ENCODE measurements at places on chromosomes 7 and 10. TPM values are rescaled to one million over a fixed set of nuclear protein-coding genes. Genes with fewer than 3 reads are reported as not detected.

- no peaks in the 10 kb centered on the region for H3K27me3 ChIP-seq
- H3K27ac ChIP-seq, result no peak overlapping the region
- no peaks in the 10 kb centered on the region for H3K36me3 ChIP-seq
- H3K4me3 ChIP-seq, result no peak overlapping the region
- DNase-seq, result no peak
Measured at GRCh38 chr7:36732806-36733205, 8.5 kb upstream of the AOAH start.

RBM20 gene
- not detected for polyA plus RNA-seq

- H3K36me3 ChIP-seq, result no peaks in the 10 kb centered on the region
- no peaks in the 10 kb centered on the region for H3K4me1 ChIP-seq
- DNase-seq, result no peak
- no peak overlapping the region for H3K4me3 ChIP-seq
- H3K27me3 ChIP-seq, result no peaks in the 10 kb centered on the region
Measured at GRCh38 chr10:116826803-116827202, 22.5 kb upstream of the ENO4 start.

DNA sequence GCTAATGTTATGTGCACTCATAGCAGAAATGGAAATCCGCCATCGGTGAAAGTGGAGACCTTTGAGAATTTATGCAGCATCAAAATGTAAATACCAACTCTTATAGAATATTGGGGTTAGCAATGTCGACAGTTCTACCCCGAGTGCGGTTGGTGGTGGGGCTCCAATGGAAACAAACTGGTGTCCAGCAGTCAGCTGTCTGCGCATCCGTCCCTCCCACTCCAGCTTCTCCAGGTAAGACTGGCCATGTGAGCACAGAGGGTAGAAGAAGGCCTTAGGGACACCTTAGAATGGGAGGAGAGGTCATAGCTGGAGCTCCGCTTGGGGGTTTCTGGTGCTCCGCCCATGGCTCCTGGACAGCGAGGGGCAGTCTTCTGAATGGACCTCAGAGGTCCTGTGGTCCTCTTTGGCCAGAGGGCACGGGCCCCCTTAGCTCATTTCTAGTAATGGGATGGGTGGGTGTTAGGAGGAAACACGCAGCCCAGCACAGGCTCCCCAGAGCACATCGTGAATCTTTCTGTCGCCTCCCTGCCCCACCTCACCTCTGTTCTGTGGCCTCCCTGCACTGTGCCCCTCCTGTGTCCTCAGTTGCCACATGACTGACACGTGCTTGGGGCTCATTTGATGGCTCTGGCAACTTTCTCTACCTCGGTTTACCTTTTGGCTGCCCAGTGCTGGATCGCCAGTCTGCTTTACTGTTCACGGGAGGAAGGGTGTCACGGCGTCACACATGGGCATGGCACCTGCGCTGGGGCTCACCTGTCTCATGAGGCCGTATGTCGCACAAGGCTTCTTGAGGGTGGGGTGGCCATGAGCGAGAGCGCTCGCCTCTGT lies 50.0 kb downstream of the MGMT start:
- H3K36me3 ChIP-seq, result no peaks in the 10 kb centered on the region
- no peak overlapping the region for H3K27ac ChIP-seq
- H3K4me3 ChIP-seq, result no peak overlapping the region
- H3K4me1 ChIP-seq, result peaks cover 33% of the 10 kb centered on the region
- no peak for DNase-seq

- DNase-seq, result no peak
- H3K4me1 ChIP-seq, result peaks cover 37% of the 10 kb centered on the region
- no peaks in the 10 kb centered on the region for H3K27me3 ChIP-seq
- H3K36me3 ChIP-seq, result peaks cover 30% of the 10 kb centered on the region
- no peak overlapping the region for H3K27ac ChIP-seq
- H3K4me3 ChIP-seq, result no peak overlapping the region
Measured at GRCh38 chr10:21705828-21706176, 171.8 kb downstream of the MLLT10 start.

CFAP58 gene
- polyA plus RNA-seq, result not detected

UFSP1 gene
- polyA plus RNA-seq, result 0.34 TPM

- H3K36me3 ChIP-seq, result no peaks in the 10 kb centered on the region
- no peaks in the 10 kb centered on the region for H3K27me3 ChIP-seq
- no peak overlapping the region for H3K27ac ChIP-seq
- H3K4me3 ChIP-seq, result no peak overlapping the region
- DNase-seq, result no peak
Measured at GRCh38 chr10:124344931-124345330, 73.8 kb downstream of the OAT start.

DNA sequence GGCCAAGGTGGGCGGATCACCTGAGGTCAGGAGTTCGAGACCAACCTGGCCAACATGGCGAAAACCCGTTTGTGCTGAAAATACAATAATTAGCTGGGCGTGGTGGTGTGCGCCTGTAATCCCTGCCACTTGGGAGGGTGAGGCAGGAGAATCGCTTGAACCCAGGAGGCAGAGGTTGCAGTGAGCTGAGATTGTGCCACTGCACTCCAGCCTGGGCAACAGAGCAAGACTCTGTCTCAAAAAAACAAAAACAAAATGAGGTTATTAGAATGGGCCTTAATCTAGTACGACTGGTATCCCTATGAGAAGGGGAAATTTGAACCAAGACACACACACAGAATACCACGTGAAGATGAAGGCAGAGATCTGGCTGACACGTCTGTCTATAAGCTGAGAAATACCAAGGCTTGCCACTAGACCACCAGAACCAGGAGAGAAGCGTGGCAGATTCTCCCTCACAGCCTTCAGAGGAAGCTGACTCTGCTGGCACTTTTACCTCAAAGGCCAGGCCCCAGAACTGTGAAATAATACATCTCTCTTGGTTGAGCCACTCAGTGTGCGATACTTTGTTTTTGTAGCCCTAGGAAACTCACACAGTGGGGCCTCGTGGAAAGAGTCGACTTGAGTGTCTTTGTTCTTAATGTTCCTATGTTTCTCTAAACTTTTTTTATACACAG lies 59.6 kb downstream of the TMEM209 start:
- peaks cover 68% of the 10 kb centered on the region for H3K4me1 ChIP-seq
- no peaks in the 10 kb centered on the region for H3K27me3 ChIP-seq
- H3K4me3 ChIP-seq, result no peak overlapping the region
